ENCODE measurements at places on chromosomes 4 and X.

DNA sequence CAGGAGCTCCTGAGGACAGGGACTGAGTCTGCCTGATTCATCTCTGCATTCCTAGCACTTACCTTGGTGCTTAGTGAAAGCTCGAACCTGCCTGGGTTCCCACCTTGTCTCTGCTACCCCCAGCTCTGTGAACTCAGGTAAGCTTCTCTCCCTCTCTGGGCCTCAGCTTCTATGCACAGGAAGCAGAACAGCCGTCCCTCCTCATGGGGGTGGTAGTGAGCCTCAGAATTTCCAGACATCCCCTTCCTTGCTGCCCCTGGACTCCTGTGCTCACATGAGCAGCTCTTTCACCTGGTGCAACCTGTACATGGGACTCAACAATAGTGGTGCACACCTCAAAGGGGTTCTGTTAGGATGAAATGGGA, 50.8 kb downstream of the HTRA3 start:
- DNase-seq: no peak

DNA sequence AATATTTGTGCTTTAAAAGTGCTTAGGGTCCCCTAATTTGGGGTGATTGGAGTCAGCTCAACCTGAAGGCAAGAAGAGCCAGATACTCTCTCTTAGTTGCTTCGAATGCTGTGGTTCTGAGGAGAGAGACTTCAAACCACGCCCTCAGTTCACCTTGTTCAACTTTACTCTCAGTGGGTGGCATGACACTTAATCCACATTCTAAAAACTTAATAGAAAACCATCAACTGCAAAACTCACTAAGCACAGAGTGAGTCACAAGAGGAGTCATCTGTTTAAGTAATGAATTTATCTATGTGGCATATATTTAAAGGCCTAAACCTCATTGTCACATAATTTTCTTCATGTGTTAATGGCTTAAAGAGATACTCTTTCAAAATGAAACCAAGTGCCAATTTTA, 99.5 kb upstream of the SLC4A4 start:
- DNase-seq: no peak

DNA sequence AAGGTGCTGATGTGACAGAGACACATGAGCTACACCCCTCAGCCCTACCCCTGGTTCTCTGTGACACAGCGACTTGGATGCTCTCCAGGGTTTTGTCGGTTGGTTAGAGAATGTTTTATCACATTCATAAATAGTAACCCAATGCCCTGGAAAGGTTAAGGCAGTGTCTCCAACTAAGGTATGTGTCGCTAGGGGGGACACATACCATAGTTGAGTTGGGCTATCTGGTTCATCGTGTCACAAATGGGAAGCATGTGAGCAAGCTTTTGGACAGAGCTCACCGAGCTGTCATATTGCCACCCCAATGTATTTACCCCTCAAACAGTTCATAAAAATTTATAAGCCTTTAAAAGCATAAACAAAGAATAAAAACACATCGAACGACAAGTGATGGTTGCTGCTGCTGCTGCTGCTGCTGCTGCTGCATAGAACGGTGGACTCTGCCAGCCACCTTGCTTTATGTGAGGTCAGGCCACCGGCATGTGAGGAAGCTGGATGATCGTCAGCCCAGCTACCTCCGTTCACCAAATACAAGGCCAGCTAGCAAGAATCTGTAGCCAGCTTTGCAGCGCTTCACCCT, 55.9 kb downstream of the STOX2 start:
- no peak for DNase-seq

DNA sequence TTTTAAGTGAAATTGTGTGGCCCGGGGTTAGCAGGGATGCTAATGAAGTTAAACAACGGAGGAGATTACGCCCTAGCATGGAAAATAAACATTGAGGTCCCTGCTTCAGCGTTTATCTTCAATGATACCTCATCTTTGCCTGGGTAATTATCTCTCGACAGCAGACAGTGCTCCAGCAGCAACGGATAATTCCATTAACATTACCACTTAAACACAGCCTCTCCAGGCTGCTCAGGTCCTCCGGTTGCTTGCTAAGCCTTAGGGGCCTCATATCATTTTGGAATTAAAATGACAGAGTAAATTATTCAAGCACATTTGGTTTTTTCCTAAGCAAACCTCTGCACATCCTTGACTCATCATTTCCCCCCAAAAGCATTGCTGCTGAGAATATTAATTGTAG, 281.5 kb upstream of the KLF3 start:
- DNase-seq: no peak

DNA sequence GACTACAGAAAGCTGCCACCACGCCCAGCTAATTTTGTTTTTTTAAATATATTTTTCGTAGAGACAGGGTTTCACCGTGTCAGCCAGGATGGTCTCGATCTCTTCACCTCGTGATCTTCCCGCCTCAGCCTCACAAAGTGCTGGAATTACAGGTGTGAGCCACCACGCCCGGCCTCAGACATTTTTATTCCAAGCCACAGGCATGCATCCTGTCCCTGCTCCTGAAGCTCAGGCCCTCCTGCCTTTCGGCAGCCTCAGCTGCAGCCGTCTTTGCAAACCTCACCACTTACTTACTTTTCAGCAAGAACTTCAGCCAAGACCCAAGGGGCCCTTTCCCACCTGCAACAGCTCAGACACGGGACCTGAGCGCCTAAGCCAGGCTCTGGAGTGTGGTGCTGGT, 26.0 kb downstream of the FAM53A start:
- no peak for DNase-seq

DNA sequence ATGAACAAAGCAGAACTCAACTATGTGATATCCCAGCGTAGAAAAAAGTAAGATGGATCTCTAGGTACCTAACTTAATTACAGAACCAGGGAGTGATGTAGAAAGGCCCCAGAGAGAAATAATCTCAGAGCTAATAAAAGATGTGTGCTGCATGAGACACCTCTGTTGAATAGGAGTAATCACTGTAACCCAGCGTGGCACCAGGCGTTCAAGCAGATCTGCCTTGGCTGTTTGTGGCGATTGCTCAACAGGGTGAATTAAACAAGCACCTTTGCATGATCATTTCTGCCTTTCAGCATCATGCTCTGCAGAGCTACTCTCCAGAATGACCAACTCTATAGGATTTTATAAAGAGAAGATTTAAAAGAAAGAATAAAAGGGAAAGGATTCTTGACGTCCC, 81.7 kb upstream of the KCNIP4 start:
- peak; percentile 11 for DNase-seq

- no peak for DNase-seq
Measured at GRCh38 chr4:187075514-187075913, 351.9 kb upstream of the FAT1 start.

GRCh38 chrX:113929004-113929403, 654.9 kb upstream of the HTR2C start:
- no peak for DNase-seq

DNA sequence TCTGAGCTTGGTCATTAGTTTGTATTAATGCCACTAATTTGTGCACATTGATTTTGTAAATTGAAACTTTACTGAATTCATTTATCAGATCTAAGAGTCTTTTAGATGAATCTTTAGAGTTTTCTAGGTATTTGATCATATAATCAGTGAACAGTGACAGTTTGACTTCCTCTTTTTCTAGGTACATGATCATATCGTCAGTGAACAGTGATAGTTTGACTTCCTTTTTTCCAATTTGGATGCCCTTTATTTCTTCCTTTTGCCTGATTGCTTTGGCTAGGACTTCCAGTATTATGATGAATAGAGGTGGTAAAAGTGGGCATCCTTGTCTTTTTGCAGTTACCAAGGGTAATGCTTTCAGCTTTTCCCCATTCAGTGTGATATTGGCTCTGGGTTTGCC, 421.4 kb upstream of the CPXCR1 start:
- no peak for DNase-seq

DNA sequence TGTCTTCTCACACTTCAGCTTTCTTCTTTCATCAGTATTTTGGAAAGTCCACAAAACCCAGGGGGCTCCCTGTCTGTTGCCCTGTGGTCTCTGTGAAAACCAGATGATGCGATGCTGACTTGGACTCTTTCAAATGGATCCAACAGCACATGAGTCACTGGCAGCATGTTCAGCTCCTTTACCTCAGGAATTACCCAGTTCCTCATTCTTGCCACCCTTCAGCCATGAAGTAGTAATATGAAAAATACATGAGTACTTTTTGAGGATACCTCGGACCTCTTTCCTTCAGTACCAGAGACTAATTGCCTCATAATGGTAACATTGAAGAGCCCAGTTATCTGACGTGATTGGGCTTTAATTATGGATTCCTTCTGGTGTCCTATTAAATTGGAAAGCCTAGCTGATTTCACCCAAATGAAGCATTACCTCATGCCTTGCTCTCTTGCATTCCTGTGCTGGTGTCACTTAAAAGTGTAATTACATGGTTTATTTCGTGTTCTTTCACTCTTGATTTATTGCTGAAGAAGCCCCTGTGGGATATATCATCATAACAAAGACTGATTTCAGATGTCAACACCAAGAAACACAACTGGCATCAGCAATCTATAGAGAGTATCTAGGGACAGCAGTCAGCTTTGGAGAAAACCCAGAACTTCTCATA, 63.4 kb downstream of the NFKB1 start:
- no peak for DNase-seq

GRCh38 chr4:16110661-16111290, 27.0 kb upstream of the PROM1 start:
- DNase-seq: no peak

GRCh38 chrX:46202733-46203514, 342.3 kb downstream of the ZNF674 start:
- DNase-seq: no peak

DNA sequence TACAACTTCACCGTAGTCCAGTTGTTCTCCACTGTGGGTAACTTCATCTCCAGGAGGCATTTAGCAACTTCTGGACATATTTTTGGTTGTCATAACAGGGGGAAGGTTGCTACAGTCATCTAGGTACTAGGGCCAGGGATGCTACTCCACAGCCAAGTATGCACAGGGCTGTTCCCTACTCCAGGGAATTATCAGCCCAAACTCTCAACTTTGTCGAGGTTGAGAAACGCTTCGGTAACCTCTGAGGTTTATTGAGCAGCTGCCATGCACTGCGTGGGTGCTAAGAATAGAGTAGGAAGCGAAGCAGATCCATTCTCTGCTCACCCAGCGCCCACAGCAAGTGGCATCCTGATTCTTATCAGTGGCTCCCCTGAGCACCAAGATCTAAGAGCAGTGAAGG, 8.2 kb downstream of the FGFBP1 start:
- no peak for DNase-seq

GRCh38 chrX:131262200-131262599, 26.9 kb downstream of the IGSF1 start:
- no peak for DNase-seq

DNA sequence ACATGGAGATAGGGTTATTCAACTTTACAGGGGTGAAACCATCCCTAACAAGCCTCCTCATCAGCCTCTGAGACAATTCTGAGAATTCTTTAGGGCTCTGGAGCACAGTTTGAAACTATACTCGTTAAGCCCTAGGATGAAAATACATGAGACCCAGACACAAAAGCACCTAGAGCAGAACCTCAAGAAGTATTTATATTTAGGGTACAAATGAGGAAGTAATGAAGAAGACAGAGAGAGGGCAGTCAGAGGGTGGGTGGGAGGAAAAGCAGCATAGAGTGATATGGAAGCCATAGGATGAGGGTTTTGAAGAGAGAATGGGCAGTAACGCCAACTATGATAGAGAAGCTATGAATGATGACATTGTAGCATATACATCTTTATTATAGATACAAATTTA, 250.3 kb downstream of the DCLK2 start:
- DNase-seq: no peak

DNA sequence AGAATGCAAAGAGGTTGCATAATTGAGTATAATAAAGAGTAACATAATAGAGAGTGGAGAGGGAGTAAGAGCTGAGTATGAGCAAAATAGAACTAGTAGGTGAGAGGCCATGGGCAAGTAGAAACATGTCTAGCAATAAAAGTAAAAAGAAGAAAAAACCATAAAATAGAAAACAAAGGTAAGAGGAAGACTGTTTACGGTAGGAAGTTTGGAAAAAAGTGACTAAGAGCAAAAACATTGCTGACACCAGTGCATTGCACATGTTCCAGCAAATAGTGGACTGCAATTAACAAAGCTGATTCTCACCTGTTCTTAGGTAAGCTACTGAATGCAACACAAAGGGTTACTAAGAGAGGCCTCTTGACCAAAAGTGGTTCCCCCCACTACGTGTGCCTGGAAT, 202.9 kb downstream of the TEX13A start:
- DNase-seq: no peak

DNA sequence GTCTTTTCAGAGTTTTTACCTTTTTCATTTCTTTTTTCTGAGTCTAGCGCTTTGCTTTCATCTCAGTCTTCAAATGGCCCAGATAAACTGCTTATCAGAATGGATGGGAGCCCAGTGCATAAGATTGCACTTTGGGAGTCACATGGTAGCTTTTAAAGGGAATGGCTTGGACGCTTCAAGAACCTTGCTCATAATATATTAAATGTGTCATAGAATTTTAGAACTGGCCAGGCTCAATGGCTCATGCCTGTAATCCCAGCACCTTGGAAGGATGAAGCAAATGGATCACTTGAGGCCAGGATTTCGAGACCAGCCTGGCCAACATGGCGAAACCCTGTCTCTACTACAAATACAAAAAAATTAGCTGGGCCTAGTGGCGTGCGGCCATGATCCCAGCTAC, 68.4 kb downstream of the HMGB2 start:
- no peak for DNase-seq

DNA sequence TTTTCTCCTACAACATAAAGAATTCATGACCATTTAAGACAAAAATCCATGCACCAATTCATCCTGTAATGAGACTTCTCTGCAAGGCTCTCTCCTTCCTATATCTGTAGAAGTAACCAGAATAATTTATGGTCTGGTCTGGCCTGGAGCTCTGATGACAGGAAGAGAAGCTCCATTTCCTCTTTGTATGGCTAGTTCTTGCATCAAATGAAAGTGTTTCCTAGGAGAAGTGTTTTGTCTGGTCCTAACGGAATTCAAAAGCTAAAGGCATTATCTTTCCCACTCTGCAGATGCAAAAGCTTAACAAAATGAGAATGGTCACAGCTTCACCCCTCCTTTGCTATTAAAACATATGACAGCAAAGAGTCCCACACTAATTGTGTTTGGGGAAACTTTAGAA, 55.1 kb downstream of the SPATA18 start:
- no peak for DNase-seq

- DNase-seq: no peak
Measured at GRCh38 chr4:29983890-29984289, 736.3 kb upstream of the PCDH7 start.

- peak; percentile 74 for DNase-seq
Measured at GRCh38 chrX:115560978-115561604, at the start of gene PLS3. Gene PLS3 (plus strand): TSS chrX:115561174. CDS start chrX:115610251, 49,077 bp downstream.

DNA sequence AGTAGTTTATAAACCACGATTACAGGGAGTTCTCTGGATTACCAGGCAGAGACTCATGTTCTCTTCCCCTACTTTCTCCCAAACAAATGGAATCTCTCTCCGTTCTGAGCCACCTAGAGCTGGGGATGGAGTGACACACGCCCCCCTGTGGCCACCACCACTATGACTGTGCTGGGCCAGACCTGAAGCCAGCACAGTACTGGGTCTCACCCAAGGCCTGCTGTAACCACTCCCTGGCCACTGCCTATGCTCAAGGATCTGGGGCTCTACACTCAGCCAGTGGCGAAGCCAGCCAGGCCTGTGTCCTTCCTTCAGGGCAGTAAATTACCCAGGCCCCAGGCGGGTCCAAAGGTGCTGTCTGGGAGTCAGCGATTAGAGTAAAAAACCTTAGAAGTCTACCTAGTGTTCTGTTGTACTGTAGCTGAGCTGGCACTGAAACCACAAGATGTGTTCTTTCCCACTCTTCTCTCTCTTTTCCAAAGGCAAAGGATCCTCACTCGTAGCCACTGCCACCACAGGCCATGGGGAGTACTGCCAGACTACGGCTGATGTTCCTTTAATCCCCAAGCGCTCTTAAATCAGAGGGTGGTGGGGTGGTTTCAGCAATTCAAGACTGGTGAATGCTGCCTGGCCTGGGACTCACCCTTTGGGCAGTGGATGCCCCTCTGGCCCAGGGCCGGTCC, 412.2 kb upstream of the ARX start:
- DNase-seq: no peak

Measured in nucleus accumbens (tissue), 56 donors.